ENCODE measurements at places on chromosomes 6 and 20.

GRCh38 chr6:40340196-40340595 is 247.0 kb downstream of the LRFN2 start:
- DNase-seq: no peak

DNA sequence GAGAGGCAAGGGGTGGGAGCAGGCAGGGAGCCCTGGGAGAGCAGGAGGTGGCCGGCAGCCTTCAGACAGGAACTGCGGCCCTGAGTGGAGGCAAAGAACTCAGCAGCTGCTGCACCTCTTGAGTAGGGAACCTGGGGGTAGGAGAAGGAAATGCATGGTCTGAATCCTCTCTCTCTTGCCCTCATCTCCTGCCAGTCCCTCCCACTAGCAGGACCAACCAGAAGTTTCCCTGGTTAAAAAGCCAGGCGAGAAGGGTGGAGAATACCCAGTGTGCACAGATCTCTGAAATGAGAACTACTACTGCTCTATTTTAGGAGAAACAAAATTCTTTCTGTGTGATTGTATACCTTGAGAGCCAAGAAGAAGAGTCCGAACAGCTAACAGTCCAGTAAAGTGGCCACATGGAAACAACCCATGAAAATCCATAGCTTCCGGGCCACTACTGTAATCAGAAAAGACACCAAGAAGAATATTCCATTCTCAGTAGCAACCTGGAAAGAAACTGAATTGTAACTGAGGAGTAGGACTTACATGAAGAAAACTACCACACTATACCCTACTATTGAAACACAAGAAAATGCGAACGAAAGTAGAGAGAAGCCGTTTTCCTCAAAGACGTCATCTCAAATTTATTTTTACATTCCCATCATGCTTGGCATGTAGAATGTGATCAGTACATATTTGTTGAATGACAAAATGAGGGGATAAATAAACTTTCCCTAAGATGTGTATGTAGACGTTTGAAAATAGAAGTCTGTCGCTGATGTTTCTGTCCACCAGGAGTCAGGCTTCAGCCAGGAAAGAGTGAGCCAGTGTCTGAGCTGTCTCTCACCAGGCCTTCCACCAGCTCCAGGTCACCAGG is 25.6 kb downstream of the WRNIP1 start:
- DNase-seq: no peak

DNA sequence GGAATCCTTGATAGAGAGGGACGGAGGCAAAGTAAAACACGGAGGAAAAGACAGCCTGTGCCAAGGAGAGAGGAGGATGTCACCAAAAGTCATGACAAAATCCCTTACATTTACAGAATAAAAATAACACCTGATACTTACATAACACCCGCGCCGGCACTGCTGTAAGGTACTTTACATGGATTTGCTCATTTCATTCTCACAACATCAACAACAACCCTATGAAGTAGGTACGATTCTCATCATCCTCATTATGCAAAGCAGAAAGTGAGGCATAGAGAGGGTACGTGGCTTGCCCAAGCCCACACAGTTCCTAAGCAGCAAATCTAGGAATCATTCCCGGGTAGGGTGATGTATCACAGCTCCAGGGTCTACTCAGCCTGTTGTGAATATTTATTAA is 67.6 kb upstream of the NFATC2 start:
- DNase-seq: no peak

GRCh38 chr20:60132827-60133670 is 174.8 kb downstream of the CDH26 start:
- DNase-seq: no peak

DNA sequence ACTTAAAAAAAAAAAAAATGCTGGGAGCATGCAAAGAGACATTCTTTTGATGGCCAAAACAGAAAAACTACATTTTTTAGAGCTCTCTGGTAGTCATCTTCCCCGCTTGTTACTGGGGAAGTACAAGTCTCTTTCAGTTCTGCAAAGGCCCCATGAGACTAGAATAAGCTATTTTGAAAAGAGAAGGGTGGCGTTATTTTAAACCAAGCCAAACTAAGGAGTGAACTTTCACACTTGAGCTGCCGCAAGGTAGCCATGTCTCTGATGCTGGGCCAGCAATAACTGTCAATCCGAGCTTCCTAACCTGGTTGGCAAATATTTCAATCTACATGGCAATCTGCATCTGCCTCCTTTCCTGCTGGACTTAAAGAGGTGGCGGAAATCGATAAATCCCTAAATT is 96.7 kb downstream of the L3MBTL3 start:
- DNase-seq: no peak

DNA sequence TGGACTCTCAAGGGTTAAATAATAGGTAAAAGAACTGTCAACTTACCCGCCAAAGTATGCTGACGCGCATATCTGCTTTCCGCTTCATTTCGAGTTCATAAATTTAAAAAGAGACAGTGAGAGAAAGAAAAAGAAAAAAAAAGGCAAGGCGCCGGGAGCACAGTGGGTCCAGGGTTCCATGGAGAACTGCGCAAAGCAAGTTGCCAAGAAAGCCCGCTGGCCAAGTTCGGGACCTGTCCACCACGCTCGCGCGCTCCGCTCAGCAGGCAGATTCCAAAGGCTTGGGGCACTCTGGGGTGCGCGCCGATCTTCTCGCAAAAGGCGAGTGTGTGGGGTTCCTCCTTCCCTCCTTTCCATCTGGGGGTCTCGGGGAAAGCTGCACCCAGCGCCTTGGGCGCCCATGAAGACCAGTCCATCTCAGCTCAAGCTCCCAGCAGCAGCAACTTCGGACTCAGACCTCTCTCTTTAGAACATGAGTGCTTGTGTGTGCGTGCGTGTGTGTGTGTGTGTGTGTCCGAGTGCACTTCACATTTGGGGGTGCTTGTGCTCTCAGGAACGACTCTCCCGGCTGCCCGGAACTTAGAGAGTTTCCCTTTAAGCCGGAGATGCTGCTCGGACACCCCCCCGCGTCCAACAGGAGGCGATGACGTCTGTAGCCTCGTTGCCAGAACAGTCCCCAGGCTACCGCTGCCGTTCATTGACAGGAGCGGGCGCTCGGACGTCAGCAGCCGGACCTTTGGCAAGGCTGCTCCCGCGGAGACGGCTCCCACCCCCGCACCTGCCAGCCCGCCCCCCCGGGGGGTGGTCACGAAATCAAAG is 180.0 kb downstream of the TBXT start:
- DNase-seq: no peak

DNA sequence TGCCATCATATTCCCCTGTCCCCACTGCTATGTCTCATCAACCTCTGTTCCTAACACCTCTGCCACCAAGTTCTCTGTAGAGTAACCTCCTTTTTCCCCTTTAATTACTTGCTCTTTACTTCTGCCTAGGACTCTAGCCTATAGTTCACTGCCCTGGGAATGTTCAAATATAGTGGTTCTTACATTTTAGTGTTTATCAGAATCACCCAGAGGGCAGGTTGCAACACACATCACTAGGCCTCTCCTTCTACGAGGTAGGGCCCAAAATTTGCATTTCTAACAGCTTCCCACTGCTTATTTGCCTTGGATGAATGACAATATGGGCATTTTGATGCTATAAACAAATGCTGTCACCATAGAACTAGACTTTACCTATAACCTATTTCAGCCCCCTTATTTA is 23.1 kb upstream of the C6orf141 start:
- DNase-seq: no peak

- no peak for DNase-seq
These were observed 24.4 kb downstream of the MYLIP start for GRCh38 chr6:16153211-16153820.

- no peak for DNase-seq
These were observed 11.7 kb downstream of the ZBTB46 start for GRCh38 chr20:63819224-63819921.

DNA sequence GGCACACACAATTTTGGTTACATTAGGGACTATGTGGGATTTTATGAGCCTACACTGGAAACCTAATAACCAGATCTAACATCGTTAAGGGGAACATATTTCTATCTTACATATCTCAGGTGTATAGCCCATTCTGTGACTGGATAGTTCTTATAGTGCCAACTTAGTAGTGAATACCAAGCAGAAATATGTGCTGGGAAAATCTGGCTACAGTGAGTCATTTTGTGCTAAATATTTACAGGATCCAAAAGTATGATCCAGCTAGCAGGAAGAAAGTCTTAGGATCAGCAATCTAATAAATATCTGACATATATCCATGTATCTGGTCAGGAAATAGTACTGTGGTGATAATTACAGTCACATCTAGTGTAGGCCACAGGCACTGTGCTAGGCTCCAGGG is 94.6 kb upstream of the INSM1 start:
- no peak for DNase-seq

DNA sequence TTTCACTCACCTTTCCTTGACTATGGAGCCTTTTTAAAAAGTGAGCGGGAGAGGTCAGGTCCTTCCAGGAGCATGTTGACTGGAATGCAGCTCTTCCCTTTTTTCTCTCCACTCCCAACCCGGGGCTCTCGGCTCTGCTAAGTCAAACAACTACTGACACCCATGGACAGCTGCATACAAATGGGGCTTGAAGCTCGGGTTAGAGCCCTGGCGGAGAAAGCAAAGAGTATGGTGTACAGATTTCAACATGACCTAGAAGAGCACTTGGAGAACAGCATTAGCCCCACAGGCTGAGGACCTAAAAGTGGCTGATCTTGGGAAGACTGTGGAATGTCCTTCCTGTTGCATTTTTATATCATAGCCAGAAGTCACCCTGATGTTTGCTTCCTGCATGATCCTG is 162.0 kb upstream of the STMND1 start:
- no peak for DNase-seq

DNA sequence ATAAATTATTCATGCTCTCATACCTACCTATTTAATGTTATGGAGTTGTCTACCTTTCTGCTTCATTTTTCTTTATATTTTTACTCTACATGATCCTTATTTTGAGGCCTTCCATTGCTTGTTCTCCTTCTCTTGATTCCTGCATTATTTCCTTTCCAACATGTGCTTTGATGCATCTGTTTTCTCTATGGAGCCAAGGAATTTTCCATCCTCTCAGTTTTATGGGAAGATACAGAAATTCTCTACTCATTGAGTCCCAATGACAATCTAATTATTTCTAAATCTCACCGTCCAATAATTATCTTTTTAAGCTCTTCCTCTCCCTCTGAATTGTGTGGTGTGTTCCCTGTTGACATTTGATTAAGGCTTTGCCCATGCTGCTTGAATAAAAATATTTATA is 136.0 kb downstream of the PACRG start:
- no peak for DNase-seq

DNA sequence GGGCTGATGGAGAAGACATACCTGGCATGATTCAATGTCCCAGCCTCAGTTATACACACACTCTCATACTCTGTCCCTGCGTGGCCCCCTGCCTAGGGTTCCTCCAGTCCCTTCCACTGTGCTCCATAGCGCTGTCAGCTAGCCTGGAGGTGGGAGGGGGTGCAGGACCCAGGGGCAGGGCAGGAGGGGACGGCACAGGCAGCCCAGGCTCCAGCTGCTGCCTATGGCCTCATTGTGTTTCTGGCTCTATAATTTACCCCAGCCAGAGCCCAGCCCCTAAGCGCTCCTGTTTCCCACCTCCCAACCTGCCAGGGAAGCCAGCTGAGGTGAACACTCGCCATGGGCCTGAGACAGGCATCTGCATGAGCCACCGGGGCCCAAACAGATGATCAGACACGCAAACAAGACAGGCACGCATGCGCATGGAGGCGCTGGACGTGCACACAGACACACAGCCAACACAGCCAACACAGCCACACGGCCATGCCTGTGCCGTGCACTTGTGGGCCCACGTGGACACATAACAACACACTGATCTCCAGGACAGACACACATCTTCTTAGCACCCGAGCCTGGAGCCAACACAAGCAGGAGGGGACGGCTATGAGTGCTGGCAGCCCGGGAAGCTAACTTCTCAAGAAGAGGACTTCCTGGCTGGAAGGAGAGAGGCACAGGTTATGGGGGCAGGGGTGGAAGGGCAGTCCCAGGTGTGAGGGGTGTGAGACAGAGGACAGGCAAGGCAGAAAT is 124.9 kb downstream of the GRM4 start:
- DNase-seq: no peak

GRCh38 chr6:16670617-16671051 is 90.6 kb downstream of the ATXN1 start:
- no peak for DNase-seq

DNA sequence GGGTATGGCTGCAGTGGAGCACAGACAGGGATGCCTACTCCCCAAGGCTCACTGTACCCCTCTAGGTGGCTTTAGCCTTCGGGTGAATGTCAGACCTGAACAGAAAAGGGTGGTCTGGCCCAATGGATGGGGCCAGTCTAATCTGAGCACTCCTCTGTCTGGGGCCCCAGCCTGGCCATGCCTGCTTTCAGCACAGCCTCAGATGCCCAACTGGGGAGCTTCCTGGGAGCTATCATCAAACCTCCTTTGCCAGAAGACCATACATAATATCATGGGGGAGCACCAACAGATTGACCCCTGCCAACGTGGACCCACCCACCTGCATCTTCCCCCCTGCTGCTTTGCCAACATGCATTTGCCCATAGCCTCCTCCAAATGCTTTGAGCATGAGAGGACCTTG is 454.1 kb upstream of the KHDRBS2 start:
- DNase-seq: no peak

DNA sequence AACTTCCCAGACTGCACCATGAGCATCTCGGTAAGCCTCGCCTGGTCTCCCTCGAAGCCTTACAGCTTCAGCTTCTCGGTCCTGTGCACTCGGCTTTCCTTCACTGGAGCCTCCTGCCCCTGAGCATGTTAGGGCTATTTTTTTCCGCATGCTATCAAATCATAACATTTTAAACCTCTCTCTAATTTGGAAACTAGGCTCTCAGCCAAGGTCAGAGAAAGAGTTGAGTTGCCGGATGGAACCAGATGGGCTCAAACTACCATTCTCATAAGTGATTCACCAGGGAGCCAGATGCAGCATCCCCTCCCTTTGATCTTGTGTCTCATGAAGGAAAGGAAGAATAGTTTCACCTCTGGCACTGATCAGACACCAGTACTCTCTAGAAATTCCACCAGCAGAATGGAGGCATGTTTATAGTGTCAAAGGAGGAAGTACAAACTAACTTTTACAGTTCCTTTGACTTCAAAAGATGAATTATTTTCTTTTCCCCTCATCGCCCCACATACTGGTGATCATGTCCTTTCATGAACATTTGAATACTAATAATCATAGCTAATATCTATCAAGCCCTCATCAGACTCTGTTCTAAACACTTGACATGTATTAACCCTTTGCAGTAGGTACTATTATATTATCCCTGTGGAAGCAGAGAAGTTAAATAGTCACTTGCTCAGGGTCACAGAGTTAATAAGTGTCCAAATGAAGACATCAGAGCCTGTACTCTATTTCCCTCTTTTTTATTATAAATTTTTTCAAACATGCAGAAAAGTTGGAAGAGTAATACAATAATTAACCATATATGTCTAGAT is 46.7 kb downstream of the MAP1LC3A start:
- DNase-seq: no peak

DNA sequence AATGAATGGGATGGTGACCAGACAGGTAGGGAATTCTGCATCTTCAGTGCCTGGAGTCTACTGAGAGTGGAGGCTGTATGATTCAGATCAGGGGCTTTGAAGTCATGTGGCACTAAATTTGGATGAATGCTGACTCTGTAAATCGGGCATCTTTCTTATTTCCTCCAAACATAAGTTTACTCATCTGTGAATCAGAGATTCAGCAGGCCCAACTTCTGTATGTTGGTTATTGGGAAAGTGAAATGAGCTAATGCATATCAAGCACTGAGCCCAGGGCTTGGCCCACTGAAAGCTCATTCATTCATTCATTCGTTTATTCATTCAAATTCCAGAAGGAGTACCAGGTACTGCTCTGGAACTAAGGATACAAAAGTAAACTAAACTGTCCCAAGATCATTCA is 192.3 kb upstream of the RIN2 start:
- DNase-seq: no peak

GRCh38 chr20:18324596-18325089 is 36.3 kb downstream of the ZNF133 start:
- no peak for DNase-seq

- DNase-seq: no peak
These were observed 83.7 kb upstream of the PTCHD4 start for GRCh38 chr6:48194596-48195295.

Data from cortex of kidney (tissue), 1 donor.